ENCODE measurements at places on chromosomes 2 and 18.

DNA sequence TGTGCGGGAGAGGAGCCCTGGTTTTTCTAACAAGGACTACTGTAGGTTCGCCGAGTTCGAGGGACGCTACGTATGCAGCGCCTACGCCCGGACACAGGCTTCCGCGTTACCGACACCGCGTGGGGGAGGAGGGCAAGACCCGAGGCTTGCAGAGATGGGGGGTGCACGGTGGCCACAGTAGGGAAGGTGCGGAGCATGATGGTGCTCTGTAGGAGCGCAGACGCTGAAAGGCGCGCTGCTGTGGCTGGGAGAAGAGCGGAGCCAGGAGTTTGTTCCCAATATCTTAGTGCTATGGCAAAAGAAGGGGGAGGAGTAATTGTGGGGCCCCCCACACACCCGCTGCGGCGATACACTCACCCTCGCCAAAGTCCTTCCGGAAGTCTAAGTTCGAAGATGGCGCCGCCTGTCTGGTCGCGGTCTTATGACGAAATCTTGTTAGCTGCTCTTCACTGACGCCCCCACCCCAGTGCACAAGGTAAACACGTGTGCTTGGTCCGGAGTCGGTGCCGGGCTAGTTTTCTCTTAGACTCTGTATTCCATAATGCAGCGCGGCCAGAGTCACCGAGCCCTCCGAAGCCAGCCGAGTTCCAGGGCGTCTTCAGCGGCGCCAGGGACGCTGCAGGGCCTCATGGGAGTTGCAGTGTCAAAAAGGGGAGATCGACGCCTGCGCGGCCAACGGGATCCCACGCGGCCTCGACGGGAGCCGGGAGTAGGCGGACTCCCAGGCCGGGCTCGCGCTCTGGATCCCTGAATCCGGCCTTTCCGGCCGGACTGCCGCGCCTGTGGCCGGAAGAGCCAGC, at the start of gene GTF3C2:
Gene GTF3C2 (minus strand): TSS at position 383 of the 800 bp plus-strand sequence. CDS start 13,210 bp downstream, outside the sequence.
- DNase-seq = peak; percentile 93

DNA sequence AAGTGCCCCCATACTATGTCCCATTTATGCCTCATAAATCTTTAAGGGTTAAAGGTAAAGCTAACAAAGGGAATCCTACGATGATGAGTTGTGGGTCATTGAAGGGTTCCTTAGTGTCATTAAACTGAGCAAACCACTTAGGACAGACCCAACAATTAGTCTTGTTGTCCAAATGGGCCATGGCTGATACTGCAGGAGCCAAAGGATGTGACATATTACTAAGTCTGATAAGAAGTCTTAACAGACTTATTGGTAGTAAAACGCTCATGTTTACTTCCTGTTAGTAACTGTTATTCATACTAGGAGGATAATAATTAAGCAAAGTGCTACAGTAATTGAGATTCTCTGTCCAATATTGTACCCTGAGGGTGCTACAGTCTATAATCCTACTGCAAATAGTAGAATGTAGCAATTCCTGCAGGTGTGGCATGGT, 96.8 kb downstream of the PTPN4 start:
- DNase-seq = no peak

DNA sequence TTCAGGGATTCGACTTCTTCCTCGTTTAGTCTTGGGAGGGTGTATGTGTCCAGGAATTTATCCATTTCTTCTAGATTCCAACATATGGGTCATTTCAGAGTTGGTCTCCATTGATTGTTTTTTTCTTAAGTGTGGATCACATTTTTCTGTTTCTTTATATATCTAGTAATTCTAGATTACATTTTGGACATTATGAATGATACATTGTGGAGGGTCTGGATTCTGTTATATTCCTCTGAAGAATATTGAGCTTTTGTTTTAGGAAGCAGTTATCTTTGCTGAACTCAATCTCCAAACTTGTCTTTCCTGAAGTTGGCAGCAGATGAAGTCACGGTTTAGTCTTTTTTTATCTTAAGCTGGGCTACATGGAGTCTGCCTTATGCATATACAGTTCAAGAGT, 9.3 kb downstream of the FAM228B start:
- DNase-seq = no peak

DNA sequence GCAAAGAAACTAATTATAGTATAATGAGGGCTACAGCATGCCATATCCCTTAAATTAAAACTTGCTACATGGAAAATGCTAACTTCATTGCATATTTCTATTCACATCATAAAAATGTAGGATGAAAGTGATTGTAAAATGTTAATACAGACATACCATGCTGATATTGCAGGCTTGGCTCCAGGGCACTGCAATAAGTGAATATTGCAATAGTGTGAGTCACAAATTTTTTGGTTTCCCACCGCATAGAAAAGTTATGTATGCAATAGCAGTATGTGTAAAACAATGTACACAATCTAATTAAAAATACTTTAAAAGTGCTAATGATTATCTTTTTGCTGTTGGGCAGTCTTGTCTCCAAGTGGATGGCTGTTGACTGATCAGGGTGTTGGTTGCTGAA, 162.1 kb downstream of the CD8B2 start:
- no peak for DNase-seq

GRCh38 chr2:68435615-68436014, 31.5 kb downstream of the FBXO48 start:
- DNase-seq = no peak

GRCh38 chr2:172976116-172976515, 99.5 kb upstream of the MAP3K20 start:
- DNase-seq = no peak

DNA sequence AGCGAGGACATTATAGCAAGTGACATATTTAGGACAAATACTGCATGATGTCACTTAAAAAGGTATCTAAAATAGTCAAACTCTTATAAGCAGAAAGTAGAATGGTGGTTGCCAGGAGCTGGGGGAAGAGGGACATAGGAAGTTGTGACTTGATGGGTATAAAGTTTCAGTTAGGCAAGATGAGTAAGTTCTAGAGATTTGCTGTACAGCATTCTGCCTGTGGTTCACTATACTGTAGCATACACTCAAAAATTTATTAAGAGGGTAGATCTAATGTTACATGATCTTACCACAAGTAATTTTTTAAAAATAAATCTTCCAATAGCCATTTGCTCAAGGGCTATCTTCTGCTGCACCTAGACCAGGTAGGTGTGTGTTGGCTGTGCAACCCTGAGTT, 78.1 kb upstream of the NPAS2 start:
- no peak for DNase-seq

DNA sequence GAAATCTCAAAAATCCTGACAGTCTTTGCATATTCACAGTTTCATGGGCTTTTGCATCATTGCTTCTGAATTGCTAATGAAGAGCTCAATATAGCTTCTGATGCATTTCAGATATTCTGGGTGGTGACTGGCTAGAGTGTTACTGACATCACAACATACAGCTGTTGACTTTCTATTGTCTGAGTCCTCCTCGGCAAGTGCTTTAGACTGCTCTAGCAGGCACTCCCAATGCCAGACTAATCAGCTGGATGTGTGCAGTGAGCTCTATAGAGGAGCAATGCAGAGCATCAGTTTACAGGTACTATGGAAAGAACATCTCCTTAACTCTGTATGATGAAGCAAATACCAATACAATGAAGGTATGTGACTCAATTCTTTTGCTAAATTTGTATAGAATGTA, 54.9 kb downstream of the R3HDM1 start:
- no peak for DNase-seq

DNA sequence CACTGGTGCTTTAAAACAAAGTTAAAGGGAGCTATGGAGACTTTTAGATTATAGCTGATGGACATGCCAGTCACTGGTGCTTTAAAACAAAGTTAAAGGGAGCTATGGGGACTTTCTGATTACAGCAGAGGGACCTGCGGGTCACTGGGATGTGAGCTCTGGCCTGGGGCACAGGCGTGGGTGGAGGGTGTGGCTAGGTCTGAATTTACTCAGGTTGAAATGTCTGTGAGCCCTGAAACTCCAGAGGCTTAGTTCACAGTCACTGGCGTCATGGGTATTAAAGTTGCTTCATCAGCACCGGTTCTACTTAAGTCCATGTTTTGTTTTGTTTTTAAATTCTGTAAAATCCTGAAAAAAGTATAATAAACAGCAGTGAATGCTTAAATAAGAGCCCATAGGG, 49.0 kb upstream of the TMEM18 start:
- no peak for DNase-seq

- no peak for DNase-seq
These were observed 222.9 kb downstream of the PTPRM start for GRCh38 chr18:7789856-7790552.

GRCh38 chr2:235728800-235729556, 235.1 kb downstream of the AGAP1 start:
- DNase-seq = no peak

DNA sequence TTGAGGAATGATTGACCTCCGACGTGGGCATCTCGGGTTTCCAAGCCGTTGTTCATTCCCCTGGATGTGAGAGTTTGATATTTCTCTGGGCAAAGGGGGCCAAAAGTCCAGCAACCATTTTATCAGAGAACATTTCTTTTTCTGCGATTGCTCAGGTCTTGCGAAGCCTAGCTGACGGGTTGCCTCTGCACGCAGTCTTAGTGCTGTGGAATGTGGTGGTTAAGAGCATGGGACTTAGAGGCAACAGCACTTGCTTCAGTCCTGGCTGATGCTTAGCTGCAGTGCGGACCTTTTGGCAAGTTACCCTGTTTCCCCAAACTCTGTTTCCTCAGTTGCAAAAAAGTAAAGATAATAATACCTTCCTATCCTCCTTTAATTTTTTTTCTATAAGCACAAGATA, 45.0 kb downstream of the FAP start:
- no peak for DNase-seq

DNA sequence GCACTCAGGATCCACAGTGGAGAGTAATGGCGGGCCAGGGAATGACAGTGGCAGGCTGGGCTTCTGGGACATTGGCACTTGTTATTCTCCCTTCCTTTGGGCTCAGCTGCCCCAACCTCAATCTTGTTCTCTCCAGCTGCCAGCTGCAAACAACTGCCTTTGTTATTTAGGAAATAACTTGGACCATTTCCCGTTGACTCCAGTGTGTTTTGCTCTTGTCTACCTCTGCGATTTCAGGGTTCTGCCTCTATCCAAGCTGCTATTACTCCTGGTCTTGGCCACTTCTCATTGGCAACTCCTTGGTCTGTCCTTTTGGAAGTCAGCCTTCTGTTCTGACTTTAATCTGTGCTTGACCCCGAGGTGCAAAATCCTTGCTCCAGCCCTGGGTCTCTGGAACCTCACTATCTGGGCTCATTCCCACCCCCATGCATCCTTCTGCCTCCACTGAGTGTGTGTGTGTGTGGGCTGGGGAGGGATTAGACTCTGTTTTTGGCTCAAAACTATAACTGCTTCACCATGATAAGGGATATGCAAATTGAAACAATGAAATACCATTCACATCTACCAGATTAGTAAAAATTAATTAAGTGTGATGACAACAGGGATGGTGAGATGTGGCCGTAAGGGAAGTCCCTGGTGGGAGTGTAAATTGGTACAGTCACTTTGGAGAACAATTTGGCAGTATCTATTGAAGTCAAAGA, 134.1 kb upstream of the CXCR4 start:
- DNase-seq = no peak

DNA sequence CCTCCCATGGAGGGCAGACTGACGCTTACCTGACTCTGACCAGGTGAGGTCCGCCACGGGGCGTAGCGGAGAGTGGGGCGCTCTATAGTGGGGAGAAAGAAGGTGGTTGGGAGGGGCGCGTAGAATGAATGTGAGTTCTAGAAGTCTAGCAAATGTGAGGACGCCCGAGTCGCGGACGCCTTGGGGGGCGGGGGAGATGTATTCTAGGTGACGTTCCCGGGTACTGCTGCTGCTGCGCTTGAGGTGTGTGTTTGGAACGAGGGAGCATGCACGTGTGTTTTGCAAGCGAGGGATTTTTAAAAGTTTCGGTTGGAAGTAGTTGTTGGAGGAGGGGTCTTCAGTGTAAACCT, 758 bp downstream of the RIF1 start:
- peak; percentile 42 for DNase-seq

DNA sequence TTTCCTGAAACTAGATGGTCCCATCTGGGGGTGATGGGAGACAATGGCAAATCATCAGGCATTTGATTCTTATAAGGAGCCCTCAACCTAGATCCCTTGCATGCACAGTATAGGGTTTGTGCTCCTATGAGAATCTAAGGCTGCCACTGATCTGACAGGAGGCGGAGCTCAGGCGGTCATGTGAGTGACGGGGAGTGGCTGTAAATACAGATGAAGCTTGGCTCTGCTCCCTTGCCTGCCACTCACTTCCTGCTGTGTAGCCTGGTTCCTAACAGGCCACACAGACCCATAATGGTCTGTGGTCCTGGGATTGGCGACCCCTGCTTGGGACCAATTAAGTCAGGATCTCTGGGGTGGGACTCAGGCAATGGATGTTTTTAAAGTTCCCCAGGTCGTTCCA, 293.4 kb downstream of the ZNF521 start:
- no peak for DNase-seq

- DNase-seq = no peak
These were observed 134.2 kb upstream of the HNRNPA3 start for GRCh38 chr2:177078416-177078815.

GRCh38 chr2:46364797-46365457, 67.7 kb downstream of the EPAS1 start:
- peak; percentile 65 for DNase-seq
